ENCODE measurements at places on chromosomes 11 and 22. TPM values are rescaled to one million over a fixed set of nuclear protein-coding genes. Genes with fewer than 3 reads are reported as not detected.
A peak's percentile ranks its signal among the peaks of the same experiment; 100 is the strongest.

DNA sequence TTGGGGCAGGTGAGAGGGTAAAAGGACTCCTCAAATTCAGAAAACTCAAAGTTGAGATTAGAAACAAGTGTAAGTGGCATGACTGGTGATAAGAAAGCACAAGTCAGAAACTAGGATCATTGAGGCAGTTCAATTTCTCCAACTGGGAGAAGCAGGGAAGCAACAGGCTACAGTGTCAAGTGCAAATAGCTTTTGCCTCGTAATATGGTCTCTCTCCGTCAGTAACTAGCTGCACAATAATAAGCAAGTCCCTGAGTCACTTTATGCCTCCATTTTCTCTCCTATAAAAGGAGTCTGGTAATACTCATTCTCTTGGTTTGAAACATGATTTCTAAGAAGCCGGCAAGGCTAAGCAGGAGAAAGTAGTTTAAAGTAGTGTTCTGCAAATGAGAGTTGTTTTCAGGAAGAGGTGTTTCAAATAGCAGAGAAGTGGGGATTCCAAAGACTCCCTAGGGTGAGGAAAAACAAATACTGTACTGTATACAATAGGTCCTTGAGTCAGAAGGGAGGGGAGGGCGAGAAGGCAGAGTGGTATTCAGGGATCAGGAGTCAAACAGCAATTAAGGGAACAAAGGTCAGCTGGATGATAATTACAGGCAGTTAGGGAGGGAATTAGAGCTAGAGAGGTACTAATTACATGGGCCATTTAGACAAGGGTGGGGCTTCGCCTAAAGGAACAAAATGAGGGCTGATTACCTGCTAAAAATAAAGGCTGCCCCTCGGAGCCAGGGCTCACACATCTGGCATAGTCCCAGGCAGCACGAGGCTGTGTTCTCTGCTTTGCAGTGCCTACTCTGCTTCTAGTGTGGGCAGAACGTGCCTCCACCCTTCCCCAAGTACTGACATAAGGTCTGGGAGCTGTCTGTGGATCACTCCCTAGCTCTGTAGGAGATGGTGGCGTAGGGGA, 96.0 kb upstream of the BDNF start:
- DNase-seq, result no peak

- DNase-seq, result no peak
Measured at GRCh38 chr11:35590412-35590811, 27.8 kb upstream of the FJX1 start.

DNA sequence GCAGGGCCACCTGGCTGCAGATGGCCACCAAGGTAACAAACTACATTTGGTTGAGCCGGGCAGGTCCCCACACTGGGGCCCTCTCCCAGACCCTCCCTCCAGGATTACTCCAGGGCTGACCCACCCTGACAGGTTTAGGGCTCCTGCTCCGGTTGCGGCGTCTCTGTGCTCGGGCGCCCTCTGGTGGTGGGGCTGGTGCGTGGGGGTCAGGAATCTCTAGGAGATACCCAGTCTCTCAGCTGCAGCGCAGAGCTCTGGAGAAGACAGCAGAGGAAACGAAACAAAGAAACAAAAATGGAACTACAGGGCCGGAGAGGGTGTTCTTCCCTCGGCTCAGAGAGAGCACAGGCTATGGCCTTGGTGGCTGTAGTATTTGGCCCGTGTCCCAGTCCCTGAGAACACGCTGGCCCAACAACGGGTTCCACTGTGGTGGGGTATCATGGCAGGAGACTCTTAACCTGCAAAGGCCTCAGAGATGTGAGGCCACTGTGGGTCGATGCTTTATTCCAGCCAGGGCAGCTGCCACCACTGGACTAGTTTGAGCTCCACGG, 2.4 kb downstream of the C11orf96 start:
- DNase-seq, result peak; percentile 34

DNA sequence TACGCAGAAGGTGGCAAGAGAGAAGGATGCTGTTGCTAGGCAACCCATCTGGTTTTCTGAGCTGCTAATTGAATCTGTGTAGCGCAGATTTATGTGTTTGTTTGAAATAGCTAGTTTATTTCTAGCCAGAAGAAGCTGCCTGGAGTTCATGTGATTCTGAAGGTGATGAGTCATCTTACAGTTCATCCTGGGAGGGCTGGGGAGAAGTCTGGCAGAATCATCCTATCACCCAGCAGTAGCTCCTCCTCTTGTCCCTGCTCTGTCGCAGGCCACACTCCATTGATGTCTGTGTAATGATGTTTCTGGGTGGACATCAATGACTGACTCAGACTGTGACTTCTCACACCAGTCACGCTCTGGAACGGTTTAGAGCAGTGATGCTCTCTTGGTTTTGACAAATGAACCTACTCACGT, 4.8 kb upstream of the FBXO7 start:
- DNase-seq, result no peak

DNA sequence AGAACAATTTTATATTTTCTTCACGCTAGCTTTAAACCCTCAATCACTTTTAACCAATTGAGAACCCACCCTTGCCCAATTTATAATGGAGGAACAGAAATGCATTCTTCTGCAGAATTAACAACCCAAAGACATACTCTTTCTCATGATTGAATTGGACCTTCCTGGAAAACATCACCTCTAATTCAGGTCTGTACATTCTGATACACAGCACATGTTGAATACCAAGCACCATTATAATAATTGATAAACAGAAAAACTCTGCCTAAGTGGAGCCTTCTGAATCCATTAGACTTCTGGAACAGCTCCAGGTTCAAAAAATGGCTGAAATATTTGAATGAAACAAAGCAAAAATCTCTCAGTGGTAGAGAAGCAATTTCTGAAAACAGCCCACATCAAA, 105.4 kb downstream of the FAM76B start:
- DNase-seq, result no peak

GRCh38 chr11:113436672-113437252, 38.4 kb downstream of the DRD2 start:
- DNase-seq, result no peak

DNA sequence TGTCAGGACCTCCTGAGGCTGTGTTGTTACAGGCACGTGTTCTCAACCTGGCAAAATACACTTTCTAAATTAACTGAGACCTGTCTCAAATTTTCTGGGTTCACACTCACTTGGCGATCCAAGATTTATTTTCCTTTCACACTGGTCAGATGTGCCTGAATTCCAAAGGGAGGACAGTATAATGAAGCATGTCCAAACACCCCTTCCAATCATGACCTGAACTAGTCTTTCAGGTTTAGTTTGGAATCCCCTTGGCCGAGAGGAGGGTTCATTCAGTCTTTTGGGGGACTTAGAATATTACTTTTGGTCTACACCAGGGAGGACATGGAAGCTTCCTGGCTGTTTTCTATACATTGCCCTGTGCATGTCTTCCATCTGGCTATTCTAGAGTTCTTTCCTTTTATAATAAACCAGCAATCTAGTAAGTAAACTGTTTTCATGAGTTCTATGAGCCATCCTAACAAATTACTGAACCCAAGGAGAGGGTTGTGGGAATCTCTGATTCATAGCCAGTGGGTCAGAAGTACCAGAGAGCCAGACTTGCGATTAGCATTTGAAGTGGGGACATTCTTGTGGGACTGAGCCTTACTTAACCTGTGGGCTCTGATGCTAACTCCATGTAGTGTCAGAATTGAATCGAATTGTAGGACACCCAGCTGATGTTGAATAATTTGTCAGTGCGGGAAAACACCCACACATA, 14.8 kb upstream of the TMEM216 start:
- no peak for DNase-seq

- DNase-seq, result no peak
Measured at GRCh38 chr11:112789481-112789880, 171.7 kb upstream of the NCAM1 start.

The LMO1 gene
- total RNA-seq, result not detected

The CEND1 gene
- 0.34 TPM for total RNA-seq

The RAG2 gene
- not detected for total RNA-seq

Data from activated B cell treated with CpG ODN at 0.5 μM for 24 hours (primary cell).